ENCODE measurements at places on chromosomes 2 and 18.

- no peak for DNase-seq
These were observed 314.1 kb upstream of the TRIB2 start for GRCh38 chr2:12402440-12403139.

GRCh38 chr2:69983392-69983966, 22.0 kb upstream of the ASPRV1 start:
- DNase-seq: no peak

- DNase-seq: no peak
These were observed 14.8 kb upstream of the CALCRL start for GRCh38 chr2:187462839-187463238.

DNA sequence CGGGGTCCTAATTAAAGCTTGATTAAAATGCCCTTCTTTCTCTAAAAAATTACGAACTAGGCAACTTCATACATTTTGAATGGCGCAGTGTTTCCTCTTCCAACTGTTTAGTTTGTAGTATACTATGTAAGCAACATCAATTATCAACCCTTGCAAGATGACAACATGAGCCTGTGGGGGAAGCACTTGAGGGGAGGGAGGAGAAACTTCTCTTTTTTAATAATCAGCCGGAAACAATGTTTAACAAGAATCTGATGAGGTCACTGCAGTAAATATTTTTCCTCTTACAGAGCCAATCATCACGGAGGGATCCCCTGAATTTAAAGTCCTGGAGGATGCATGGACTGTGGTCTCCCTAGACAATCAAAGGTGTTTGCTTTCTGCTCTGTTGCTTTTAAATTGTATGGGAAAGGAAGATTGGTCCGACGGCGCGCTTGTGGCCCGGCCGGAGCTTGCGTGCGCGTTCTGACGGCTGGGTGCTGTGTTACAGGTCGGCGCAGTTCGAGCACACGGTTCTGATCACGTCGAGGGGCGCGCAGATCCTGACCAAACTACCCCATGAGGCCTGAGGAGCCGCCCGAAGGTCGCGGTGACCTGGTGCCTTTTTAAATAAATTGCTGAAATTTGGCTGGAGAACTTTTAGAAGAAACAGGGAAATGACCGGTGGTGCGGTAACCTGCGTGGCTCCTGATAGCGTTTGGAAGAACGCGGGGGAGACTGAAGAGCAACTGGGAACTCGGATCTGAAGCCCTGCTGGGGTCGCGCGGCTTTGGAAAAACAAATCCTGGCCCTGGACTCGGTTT, 5.3 kb upstream of the DLX1 start:
- no peak for DNase-seq

DNA sequence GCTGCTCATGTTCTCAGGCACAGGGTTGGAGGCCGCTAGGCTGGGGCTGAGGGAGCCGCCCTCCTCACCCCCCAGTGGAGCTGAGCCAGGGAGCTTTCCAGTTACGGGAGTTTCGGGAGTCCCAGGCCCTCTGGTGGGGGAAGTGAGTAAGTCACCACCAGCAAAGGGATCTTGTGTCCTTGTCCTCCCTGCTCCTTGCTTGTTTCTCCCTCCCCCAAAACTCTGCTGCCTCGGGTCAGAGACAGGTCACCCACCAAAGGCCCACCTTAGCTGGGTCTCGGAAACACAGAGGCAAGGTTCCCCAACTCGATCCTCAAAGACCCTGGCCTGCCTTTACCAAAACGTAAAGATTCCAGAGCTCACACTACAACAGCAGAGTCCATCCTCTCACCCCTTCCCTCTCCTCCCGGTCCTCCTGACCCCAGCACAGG, 60.5 kb upstream of the POMC start:
- peak; percentile 81 for DNase-seq

GRCh38 chr2:19238440-19239060, 119.9 kb downstream of the OSR1 start:
- peak; percentile 26 for DNase-seq

DNA sequence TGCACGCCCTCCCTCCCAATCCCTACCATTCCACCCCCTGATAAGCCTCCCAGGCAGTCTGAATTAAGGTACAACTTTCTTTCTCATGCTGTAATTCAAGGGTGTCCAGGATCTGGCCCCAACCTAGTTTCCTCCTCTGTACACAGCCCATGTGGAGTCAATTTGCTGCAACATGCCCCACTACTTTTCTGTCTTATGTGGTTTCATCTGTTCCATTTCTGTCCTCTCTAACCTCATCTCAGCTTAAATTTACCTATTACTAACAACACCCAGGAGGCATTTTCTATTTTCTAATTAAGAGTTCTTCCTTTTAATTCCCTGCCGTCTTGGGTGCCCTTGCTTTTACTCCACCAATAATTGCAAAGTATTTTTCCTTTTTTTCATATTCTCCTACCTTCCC, 10.0 kb downstream of the PPP4R1 start:
- DNase-seq: no peak

- DNase-seq: no peak
These were observed 71.9 kb downstream of the TNP1 start for GRCh38 chr2:216787851-216788540.

- DNase-seq: no peak
These were observed 63.4 kb upstream of the CHRNA1 start for GRCh38 chr2:174827371-174828369.

DNA sequence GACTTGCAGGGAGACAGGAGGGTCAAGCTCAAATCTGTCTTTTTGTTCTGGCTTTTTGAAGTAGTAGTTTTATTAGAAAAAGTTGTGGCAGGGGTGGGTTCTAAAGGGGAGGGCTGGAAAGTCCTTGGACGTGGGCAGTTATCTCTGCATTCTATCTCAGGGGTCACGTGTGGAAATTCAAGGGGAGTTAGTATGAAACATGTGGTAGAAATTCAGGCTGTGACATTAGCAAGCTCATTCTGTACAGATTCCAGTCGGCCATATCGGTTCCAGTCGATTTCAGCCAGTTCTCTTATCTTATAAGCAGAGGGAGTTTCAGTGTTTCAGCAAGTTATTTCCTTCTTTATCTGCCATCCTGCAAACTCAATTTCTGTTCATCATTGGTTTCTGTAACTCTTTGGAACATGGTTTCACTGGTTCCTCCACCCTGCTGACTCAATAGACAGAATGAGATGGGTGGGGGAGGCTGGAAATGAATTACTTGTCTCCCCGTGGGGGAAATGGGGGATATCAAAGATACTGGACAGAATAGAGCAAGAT, 53.0 kb downstream of the RAB27B start:
- DNase-seq: no peak

DNA sequence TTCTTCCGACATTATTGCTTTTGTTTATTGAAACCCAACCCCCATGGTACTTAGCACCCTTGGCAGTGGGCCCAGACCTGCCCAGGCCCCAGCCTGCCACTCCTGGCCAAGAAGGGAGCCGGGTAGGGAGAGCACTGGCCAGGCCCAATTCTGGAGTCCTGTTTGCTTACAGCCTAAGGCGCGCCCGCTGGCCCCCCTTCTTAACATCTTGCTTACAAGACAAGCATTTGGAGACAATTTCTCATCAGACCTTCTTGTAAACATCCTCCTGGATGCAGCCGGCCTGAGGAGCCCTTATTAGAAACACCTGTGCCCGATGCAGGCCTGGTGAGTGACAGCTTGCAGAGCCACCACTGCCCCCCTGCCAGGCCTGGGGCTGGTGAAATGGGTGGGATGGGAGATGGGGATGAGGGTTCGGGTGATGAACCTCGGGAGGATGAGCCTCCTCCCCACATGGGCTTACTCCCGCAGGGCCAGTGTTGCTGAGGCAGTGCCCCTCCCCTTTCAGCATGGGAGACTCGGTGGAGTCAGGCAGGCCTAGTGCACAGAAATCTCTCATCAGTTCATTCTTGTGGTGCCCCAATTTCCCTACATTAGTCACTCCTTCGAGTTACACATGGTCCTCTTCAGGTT, 217.5 kb downstream of the CYP26B1 start:
- peak; percentile 56 for DNase-seq

- DNase-seq: no peak
These were observed 13.6 kb upstream of the ZNF397 start for GRCh38 chr18:35227254-35227653.

- DNase-seq: no peak
These were observed 141.5 kb downstream of the AQP4 start for GRCh38 chr18:26723981-26724380.

GRCh38 chr18:76412818-76413565, 82.0 kb downstream of the ZNF516 start:
- peak; percentile 62 for DNase-seq

- DNase-seq: no peak
These were observed 319.1 kb downstream of the CTNNA2 start for GRCh38 chr2:79831961-79832360.

- no peak for DNase-seq
These were observed 41.5 kb upstream of the MCFD2 start for GRCh38 chr2:46956981-46957531.

DNA sequence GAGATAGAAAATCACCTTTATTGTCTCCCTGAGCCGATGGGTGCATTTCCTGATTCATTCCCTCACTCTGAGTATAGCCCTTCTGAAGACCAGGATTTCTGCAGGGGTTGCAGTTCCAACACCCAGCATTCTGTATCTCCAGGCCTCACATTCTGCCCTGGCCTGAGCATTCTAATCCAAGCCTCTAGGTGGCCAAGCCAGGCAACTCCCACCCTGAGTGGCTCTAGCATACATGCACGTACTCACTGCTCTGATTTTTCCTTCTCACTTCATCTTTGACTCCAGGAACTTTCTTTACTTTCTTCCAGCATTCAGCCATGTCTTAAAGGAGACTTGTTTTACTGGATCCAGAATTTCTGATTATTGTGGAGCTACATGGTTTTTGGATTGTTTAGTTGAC, 100.7 kb upstream of the STK39 start:
- peak; percentile 25 for DNase-seq

DNA sequence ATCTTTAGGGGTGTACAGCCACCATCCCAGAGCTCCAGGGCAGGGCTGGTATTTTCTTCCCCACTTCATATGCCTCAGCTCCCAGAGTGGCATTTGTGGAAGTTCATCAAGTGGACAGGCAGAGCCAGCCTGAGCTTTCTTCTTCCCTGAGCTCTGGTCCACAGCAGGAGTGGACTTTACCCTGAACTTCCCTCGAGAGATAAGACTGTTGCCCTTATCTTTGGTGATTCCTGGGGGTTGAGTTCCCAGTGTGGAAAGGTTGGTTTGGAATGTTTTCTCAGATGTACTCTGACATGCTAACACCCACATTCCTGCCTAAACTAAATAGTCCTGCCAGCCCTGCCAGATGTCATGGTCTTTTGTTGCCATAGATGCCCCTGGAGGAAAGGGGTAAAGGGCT, 62.0 kb upstream of the LGALSL start:
- no peak for DNase-seq

DNA sequence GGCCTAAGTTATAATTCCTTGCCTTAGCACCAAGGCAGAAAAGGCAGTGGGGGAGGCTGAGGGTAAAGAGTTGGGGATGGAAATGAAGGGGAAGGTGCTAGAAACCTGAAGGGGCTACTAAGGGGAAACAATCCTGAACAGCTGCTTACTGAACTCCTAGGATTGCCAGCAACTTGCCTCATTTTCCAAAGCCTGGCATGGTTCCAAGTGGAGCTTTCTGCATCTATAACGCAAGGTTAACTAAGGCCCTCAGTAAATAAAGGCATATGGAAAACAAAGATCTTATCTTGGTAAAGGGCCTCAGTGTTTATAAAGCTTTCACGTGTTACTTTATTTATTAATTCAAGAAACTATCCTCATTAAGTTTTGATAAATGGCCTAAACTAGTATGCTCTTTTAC, 10.9 kb downstream of the MEP1B start:
- no peak for DNase-seq

GRCh38 chr2:102092535-102092934, 50.0 kb upstream of the IL1R1 start:
- DNase-seq: no peak

All from fibroblast of upper back skin (primary cell).